ENCODE measurements at places on chromosomes 2 and 18.

- no peak for DNase-seq
Measured at GRCh38 chr18:58194028-58194427, 150.0 kb downstream of the NEDD4L start.

- DNase-seq: no peak
Measured at GRCh38 chr2:212968284-212969081, 182.9 kb downstream of the IKZF2 start.

DNA sequence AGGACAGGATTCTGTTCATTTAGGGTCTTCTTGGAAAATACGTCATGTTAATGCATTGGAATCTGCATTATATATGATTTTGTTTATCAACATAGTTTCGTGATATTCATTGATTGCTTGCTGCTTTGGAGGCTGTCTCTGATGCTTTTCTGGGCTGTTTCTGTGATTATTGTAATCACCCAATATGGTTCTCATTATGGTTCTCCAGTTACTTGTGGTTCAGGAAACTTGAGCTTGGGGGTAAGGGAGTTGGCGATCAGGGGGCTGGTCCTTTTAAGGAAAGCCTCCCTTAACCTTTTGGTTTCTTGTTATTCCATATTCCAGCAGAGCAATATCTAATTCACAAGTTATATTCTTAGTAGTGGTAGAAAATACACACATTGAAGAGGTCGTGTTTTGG, 17.4 kb upstream of the STON1 start:
- no peak for DNase-seq

GRCh38 chr2:47062681-47063537, 92.2 kb downstream of the STPG4 start:
- DNase-seq: peak; percentile 47

DNA sequence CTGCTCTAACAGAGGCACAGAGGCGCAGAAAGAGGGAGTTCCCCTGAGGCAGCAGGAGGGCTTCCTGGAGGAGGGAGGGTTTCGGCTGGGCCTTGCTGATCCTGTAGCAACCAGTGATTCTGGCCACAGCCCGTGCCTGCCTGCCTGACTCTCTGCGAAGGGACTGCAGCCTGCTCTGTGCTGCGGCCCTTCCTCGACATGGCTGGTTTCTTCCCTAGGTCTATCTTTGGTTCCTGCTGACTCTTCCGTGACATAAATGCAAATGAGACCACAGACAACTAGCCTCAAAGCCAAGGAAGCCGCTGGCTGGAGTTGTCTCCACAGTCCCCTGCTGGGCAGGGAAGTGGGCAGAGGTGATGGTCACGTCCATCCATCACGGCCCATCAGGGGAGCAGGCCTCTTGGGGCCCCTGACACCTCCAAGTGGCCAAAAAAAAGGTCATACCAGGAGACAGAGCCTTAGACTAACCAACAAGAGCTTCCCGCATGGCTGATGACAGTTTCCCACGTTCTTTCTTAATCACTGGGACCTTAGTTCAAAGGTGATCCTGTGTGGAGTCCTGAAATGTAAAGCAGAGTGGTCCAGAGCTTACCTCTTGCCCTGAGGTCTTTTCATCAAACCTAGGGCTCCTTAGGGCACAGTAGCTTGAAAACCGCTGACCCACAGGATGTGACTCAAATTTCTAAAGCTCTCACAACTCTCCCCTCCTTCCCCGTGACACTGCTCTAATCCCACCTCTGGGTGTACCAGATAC, 55.3 kb downstream of the HS1BP3 start:
- DNase-seq: no peak

- DNase-seq: no peak
Measured at GRCh38 chr18:46311491-46311890, 207.3 kb downstream of the HAUS1 start.

DNA sequence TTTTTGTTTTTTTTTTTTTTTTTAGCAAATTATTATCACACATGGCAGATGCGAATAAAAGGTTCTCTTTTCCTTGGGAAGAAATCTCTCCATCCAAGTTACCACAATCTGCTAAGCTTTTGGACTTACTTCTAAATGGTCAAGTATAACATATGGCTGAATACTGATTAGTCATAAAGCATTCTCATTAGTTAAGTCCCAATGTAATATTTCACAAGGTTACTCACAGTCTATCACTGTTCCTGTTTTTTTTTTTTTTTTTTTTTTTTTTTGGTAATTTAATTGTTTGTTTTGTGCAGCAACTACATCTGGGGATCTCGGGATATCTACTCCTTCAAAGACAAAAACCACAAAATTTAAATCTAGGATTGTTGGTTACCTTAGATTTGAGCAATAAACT, 771.7 kb downstream of the CPS1 start:
- no peak for DNase-seq

DNA sequence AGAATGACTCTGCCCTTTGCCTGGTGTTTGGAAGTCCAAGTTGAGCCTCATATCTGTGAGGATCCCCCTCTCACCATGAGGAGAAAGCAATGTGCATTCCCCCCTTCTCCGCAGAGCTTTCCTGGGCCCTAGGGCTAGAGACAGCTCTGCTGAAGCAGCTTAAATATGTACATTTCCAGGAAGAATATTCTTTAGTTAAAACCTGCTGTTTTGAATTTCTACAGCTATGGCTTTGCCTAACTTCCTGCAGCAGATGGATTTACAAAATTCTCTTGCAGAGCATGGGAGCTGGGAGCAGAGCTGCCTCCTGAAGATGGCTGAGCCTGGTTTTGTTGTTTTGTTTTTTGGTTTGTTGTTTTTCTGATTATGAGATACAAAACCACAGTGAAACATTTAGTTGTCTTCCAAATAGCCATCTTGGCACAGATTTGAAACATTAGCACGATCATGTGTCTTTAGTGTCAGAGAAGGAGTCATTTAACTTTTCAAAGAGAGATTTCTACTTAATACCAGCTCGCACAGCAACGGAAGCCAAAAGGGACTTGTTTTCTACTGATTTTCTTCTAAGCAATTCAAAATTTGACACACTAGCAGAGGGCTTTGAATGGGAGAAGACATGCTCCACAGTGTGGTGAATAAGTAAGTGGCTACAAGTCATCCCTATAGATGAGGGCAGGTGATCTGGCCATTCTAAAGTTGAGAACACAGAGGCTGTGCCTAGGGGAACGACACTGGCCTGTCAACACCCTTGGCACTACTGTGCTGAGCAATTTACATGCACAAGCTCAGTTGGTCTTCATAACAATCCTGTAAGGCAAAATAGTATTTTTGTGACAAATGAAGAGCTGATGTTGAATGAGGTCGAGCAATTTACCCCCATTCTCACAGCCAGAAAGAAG, 222.6 kb downstream of the MREG start:
- no peak for DNase-seq

- no peak for DNase-seq
Measured at GRCh38 chr2:17296686-17297085, 221.6 kb downstream of the RAD51AP2 start.

DNA sequence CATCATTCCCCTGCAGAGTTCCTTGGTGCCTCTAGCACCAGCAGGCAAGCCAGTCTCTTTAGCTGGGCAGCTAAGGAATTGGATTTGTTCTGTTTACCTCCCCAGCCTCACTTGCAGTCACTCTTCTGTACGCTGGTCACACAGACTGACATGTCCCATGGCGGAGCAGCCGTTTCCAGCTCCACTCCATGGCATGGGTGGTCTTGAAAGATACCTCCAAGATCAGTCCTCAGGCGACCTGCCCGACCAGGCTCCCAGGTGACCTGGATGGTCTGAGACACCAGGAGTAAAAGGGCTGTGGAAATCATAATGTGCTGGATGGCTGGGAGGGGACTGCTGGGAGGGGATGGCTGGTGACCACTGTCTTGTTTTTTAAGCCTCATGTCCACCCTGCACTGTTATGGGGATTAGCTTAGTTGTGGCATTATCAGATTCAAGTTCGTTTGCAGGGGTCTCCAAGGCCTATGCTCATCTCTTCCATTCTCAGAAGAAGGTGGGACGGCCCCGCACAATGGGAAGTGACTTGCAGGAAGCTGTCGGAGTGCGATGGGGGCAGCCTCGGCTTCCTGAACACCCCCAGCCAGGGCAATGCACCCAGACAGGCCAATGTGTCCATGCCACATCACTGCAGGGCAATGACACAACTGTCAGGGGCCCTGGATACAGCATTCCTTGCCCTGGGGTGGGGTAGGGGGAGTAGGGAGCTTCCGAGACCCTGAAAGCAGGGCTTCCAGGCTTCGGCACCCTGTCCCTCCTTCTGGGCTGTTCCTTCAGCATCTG, 156.1 kb upstream of the MYCN start:
- no peak for DNase-seq

GRCh38 chr2:9741110-9741509, 102.2 kb upstream of the TAF1B start:
- DNase-seq: no peak

GRCh38 chr2:112149866-112150435, 11.8 kb downstream of the FBLN7 start:
- DNase-seq: no peak

DNA sequence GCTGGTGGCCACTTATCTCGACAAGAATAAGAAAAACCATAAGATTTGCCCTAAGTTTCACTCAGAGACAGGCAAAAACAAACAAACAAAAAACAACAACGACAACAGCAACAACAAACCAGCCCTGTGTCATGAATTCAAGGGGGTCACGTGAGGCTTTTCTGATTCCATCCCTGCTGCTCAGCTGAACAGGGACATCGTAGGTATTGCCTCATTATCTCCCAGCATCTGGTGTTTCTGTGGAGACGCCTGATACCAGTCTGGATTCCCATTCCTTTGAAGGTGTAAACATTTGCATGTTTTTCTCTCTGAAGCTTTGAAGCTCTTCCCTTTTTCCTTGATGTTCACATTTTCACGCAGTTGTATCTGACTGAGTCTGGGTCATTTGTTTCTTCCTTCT, 117.4 kb downstream of the KCNF1 start:
- no peak for DNase-seq

- no peak for DNase-seq
Measured at GRCh38 chr2:48016225-48017019, 110.1 kb upstream of the FBXO11 start.

GRCh38 chr2:37561615-37562569, 109.5 kb downstream of the CDC42EP3 start:
- no peak for DNase-seq

- no peak for DNase-seq
Measured at GRCh38 chr2:112093216-112093615, 38.1 kb downstream of the TMEM87B start.

- DNase-seq: no peak
Measured at GRCh38 chr18:32386471-32386870, 84.2 kb downstream of the GAREM1 start.

GRCh38 chr2:27747827-27748352, 23.6 kb upstream of the MRPL33 start:
- DNase-seq: no peak

DNA sequence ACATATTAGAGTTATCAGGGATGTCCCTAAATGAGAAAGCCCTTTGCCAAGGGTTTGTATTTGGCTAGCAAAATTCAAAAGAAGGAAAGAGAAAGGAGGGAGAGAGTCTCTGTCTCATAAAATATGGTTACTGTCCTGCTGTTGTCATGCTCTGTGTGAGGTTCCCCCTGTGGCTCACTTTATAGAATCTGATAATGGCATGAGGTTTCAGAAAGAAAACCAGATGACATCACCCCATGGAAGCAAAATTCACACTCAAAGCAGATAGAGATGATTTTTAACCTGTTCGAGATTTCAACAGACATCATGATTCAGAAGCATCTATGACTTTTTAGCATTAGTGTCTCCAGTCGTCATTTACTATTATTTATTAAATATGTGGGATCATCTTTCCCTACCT, 165.0 kb upstream of the SESTD1 start:
- no peak for DNase-seq

DNA sequence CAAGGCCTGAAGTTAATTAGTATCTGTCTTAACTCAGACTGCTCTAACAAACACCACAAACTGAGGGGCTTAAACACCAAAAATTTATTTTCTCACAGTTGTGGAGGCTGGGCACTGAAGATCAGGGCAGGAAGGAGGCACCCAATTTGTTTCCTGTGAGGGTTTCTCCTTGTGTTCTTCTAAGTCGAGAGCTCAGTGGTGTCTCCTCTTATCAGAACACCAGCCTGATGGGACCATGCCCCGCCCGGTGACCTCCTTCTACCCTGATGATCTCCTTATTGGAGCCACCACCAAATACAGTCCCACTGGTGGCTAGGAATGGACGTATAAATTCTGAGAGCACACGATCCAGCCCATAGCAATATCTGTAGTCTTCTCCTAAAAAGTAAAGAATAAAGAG, 20.5 kb downstream of the TMEM18 start:
- no peak for DNase-seq

DNA sequence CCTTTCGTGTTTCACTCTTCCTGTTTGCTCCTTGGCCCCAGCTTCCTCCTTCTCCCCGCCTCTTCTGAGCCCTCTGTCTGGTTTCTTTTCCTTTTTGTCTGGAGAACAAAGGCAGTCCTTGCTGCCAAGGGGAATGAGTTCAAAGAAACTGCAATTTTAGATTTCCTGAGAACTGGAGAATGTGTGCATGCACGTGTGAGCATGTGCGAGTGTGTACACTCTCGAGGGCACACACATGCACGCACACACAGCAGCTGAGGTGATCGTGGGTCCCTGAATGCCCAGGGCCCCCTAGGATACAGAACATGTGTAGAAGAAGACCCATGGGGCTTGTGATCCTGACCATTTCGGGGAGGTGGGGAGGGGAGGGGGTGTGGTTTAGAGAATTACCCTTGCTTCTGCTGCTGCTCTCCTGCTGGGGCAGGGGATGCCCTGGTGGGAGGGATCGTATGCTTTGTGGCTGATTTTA, 151.8 kb downstream of the DYSF start:
- DNase-seq: no peak

- DNase-seq: no peak
Measured at GRCh38 chr2:137910641-137911040, 53.6 kb upstream of the HNMT start.

GRCh38 chr2:65320042-65320725, 92.6 kb downstream of the ACTR2 start:
- DNase-seq: no peak

DNA sequence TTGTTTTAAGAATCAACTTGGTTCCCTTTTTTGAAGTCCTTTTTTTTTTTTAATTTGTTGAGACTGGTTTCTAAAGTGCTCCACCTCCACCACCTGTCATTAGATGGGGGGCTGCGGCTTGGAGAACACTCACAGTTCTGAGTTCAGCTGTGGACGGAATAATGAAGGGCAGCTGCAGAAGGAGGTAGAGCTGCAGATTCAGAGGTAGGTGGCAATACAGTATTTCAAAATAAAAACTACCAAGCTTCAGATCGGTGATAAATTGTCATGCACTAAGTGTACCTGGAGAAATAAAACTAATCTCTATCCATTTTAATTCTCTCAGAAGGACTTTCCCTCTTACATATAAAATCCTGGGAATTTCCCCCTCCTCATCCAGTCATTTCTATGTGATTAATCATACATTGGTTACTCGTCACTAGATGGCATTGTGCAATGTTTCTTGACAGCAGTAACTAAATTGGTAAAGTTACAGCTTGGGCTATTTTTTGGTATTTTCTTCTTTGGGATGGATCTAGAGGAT, 81.1 kb upstream of the SLC39A10 start:
- no peak for DNase-seq

DNA sequence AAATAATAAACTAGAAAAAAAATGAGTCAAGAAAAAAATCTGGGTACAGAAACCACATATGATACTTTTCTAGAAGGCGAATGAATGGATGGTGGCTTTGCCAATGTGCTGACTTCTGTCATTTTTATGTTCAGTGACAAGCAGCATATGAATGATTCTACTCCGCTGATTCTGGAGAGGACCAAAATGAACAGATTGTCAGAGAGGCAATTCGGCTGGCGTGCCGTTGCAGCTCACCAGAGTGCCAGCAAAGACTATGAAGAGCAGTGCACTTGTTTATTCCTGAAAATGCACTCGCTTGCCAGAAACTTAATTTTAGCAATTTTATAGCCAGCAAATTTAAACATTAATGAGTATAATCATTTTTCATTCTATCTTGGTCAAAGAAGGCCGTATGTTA, 105.9 kb upstream of the NYAP2 start:
- no peak for DNase-seq

- DNase-seq: no peak
Measured at GRCh38 chr2:69278366-69278765, 108.7 kb downstream of the GFPT1 start.
